ENCODE measurements at places on chromosomes 6 and 20.

DNA sequence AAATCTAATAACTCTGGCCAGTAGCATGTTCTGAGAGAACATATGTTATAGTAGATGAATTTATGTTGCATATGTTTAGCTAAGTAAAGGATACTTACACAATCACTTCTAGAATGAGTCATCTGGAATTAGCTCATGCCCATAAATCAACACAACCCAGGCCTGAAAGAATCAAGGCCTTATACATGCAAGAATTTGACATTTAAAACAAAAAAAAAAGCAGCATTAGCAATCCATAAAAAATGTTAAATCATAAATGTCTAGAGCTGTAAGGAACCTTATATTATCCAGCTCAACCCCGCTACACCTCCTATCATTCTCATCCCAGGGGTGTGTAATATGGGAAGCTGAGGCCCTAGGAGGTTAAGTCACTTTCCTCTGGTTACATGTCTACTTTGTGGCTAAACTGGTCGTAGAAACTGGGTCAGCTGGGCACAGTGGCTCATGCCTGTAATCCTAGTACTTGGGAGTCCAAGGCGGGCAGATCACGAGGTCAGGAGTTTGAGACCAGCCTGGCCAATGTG, 105.2 kb upstream of the CARMIL1 start:
- DNase-seq, result no peak

DNA sequence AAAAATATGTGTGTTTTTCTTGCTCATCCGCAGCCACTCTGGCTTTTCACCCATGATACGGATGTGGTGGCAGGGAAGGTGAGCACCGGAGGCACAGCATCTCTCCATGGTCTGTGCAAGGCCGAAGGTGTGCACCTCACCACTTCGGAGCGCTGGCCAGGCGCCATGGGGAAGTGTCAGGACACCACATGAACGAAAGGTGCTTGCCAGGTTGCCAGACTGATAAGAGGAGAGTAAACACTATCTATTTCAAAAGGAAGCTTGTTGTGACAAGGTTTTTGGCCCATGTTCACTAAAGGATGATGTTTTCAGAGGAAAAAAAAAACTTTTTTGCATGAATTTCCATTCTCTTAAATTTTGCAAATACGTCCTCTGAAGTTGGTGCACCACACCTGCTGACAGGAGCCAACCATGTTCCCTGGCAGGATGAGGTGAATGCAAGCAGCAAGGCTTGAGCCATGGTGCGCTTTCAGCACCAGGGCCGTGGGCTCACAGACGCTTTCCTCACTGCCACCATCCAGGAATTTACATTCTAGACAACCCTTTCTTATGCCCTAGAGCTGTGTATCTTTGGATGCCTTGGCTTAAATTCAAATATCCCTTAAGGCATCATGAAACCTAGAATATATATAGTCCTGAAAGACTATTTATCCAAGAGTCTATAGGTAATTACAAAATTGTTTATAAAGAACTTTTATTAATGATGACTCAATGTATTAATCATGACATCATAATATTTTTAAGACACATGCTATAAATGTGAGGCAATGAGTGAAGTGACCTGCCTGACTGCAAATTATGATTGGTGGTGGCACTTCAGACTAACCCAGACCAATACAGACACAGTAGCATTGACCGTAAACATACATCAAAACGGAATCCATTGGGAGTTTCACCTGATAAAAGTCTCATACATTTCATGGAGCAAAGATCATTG, 234.5 kb downstream of the TFAP2A start:
- no peak for DNase-seq

- peak; percentile 86 for DNase-seq
These were observed 93.4 kb upstream of the SLC2A12 start for GRCh38 chr6:134145786-134146185.

DNA sequence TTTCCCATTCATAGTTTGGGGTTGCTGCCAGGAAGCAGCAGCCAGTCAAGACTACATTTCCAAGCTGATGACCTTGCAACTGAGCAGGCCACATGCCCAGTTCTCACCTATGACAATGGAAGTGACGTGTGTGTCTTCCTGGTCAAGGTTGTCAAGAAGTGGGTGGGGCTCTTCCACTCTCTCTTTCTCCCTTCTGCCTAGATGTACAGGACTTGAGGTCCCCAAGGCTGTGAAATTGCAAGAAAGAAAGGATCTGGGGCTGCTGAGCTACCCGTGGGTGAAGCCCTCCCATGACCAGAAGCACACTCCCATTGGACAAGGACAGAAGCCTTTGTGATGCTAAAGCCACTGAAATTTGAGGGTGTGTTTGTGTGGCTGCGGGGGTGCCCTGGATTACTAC, 175.1 kb downstream of the LINC00237 start:
- no peak for DNase-seq

GRCh38 chr20:35283441-35284266, 918 bp downstream of the EIF6 start:
- no peak for DNase-seq

DNA sequence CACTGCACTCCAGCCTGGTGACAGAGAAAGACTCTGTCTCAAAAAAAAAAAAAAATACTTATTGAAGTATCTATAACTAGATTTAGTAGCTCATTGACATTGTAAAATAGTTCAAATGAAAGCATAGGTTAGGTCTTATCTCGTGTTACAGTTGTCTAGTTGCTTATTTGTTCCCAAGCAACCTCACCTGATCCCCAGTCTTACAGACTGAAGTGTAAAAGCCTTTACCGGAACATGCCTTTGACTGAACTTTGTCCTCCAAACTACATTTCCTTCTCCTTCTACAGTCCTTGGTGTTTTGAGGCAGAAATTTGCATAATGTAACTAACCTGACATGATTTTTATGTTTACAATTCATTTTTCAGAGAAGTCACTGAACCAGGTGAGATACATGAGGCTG, 61.0 kb downstream of the PKIB start:
- DNase-seq, result no peak

All from NCI-H82 (cell line).